ENCODE measurements at places on chromosomes 7 and 10.

DNA sequence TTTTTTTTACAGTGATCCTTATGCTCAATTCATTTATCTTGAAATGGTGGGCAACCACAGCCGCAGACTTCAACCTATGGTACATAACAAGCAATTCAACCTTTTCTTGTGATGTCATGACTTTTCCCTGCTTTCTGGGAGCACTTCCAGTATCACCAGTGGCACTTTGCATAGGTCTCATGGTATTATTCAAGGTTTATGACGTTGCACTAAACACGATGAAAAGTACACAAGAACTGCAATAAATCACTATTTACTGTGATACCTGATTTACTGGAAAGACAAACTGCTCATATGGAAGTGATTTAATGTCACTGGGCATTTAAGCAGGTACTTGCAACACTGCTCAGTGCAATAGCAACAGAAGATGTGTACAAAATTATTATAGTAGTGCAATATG, 251.7 kb upstream of the CXCL12 start:
- no peak overlapping the region for H3K4me3 ChIP-seq
- no peaks in the 10 kb centered on the region for H3K27me3 ChIP-seq
- no peaks in the 10 kb centered on the region for H3K4me1 ChIP-seq
- no peak for DNase-seq
- H3K27ac ChIP-seq = no peak overlapping the region
- no peaks in the 10 kb centered on the region for H3K36me3 ChIP-seq

DNA sequence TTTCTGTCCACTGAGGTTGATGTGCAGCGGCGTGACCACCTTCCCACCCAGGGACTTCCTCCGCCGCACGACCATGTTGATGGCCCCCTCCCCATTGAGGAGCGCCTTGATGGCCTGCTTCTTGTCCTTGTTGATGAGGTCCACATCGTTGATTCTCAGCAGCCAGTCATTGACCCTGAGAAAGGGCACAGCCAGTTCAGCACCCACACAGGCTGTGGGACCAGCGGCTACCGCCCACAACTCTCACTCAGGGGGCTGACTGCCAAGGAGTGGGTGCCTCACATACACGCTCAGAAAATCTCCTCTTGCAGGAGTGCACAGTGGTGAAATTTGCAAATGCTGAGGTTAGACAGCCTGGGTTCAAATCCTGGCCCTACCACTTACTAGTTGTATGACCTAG, 97.2 kb downstream of the DLG5 start:
- H3K36me3 ChIP-seq = peaks cover 70% of the 10 kb centered on the region
- H3K4me3 ChIP-seq = no peak overlapping the region
- H3K4me1 ChIP-seq = no peaks in the 10 kb centered on the region
- DNase-seq = no peak

GRCh38 chr10:118979661-118980060, 49.9 kb upstream of the NANOS1 start:
- H3K4me1 ChIP-seq = no peaks in the 10 kb centered on the region
- H3K36me3 ChIP-seq = no peaks in the 10 kb centered on the region
- no peak overlapping the region for H3K4me3 ChIP-seq
- no peak for DNase-seq
- H3K27me3 ChIP-seq = no peaks in the 10 kb centered on the region

DNA sequence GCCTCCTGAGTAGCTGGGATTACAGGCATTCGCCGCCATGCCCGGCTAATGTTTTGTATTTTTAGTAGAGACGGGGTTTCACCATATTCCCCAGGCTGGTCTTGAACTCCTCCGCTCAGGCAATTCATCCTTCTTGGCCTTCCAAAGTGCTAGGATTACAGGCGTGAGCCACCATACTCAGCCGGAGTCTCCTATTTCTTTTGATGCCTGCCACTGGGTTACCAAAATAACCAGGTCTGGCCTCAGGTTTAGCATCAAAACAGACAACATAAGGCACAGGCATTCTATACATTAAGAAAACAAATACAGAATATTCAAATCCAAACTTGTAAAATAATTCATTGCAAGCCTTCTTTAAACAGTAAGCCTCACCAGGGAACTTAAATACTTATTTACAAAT, 289.8 kb upstream of the IMMP2L start:
- no peak overlapping the region for H3K27ac ChIP-seq
- H3K4me1 ChIP-seq = no peaks in the 10 kb centered on the region
- no peaks in the 10 kb centered on the region for H3K36me3 ChIP-seq
- no peak for DNase-seq

DNA sequence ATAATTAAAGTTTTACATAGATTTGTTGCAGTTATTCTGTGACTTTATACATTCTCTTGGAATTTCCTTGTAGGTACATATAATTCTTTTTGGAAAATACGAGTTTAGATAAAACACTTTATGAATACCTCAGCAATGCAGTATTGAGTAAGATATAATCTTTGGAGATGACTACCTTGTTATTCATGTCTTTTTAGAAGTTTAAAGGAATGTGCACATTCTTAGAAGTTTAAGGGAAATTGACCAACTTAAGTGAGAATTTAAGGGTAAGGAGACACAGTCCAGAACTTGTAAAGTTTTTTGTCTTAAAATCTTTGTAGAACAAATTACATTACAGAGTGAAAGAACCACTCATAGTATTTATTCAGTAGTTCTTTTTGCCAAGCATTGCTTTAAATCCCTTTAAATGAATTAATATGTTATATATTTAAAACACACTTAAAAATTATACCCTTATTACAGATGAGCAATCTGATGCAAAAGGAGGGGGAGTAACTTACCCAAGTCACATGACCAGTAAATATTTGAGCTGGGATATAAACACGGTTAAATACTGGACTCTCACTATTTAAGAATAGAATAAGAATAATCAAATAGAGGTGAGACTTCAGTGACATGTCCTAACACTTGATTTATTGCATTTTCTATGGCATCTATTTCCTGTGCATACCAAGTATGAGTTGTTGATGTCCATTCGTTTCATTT, 139.5 kb upstream of the FERD3L start:
- H3K27me3 ChIP-seq = no peaks in the 10 kb centered on the region
- H3K4me3 ChIP-seq = no peak overlapping the region
- no peak for DNase-seq
- no peaks in the 10 kb centered on the region for H3K4me1 ChIP-seq
- H3K27ac ChIP-seq = no peak overlapping the region
- no peaks in the 10 kb centered on the region for H3K36me3 ChIP-seq

DNA sequence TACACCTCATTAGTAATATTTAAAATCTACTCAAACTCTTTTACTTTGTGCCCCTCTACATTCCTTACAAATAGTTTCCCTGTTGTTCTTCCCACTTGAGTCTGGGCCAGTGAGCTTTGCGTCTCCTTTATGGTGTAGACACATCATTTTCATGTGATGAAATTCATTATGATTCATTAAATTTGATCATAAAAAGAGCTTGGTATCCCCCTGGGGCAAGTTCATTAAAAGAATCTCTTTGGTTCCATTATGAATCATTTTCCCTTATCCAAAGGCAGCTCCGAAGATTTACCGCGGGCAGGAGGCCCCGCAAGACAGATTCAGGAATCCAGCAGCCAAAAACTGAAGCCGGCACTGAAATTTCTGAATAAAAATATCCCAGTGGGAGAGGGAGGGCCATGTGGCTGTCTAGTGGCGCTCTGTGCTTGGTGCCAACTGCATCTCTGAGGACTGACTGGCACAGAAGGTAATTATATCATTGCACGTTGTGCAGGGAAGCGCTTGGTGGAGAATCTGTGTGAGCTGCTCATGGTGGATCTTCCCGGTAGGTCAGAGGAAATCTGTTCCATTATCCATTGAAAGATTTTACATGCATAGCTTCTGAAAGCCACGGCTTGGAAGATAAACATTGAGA, 151.4 kb upstream of the PITRM1 start:
- no peak overlapping the region for H3K4me3 ChIP-seq
- DNase-seq = no peak
- no peaks in the 10 kb centered on the region for H3K36me3 ChIP-seq
- no peaks in the 10 kb centered on the region for H3K27me3 ChIP-seq

DNA sequence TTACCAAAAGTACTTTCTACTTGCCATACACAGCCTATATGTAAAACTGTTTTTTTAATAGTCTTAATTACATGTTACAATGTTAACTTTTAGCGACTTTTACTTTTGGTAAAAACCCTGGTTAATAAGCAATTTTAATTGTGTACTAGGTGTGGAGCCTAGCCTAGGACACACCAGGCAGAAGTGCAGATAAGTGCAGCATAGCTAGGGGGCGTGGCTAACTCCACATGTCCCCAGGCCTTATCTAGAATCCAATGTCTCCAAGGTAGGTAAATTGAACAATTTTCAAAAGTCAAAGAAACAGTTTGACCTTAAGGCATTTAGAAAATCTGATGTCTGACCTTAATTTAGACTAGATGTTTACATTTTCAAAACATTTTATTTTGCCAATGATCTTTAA, 858.7 kb downstream of the CCSER2 start:
- no peak overlapping the region for H3K27ac ChIP-seq
- H3K27me3 ChIP-seq = no peaks in the 10 kb centered on the region
- no peak overlapping the region for H3K4me3 ChIP-seq
- DNase-seq = no peak

GRCh38 chr7:3950249-3950648, 649.2 kb downstream of the SDK1 start:
- H3K36me3 ChIP-seq = no peaks in the 10 kb centered on the region
- H3K4me1 ChIP-seq = no peaks in the 10 kb centered on the region
- H3K27me3 ChIP-seq = no peaks in the 10 kb centered on the region
- H3K27ac ChIP-seq = no peak overlapping the region

DNA sequence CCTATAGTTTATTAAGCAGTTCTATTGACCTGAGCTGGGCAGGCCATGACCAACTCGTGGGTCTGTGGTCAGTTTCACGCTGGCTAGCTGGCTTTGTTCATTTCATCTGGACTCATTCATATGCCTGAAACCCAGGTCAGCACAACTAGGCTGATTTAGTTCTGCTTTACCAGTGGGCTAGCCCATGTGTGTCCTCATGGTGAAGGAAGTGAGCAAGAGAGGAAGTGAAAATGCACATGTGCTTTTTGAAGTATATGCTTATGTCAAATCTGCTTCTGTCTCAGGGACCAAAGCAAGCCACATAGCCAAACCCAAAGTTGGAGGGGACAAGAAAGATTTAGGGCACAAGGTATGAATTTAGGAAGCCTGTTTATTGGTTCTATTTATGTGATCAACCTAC, 154.5 kb downstream of the RNF133 start:
- no peak overlapping the region for H3K27ac ChIP-seq
- H3K4me1 ChIP-seq = no peaks in the 10 kb centered on the region
- H3K36me3 ChIP-seq = no peaks in the 10 kb centered on the region

DNA sequence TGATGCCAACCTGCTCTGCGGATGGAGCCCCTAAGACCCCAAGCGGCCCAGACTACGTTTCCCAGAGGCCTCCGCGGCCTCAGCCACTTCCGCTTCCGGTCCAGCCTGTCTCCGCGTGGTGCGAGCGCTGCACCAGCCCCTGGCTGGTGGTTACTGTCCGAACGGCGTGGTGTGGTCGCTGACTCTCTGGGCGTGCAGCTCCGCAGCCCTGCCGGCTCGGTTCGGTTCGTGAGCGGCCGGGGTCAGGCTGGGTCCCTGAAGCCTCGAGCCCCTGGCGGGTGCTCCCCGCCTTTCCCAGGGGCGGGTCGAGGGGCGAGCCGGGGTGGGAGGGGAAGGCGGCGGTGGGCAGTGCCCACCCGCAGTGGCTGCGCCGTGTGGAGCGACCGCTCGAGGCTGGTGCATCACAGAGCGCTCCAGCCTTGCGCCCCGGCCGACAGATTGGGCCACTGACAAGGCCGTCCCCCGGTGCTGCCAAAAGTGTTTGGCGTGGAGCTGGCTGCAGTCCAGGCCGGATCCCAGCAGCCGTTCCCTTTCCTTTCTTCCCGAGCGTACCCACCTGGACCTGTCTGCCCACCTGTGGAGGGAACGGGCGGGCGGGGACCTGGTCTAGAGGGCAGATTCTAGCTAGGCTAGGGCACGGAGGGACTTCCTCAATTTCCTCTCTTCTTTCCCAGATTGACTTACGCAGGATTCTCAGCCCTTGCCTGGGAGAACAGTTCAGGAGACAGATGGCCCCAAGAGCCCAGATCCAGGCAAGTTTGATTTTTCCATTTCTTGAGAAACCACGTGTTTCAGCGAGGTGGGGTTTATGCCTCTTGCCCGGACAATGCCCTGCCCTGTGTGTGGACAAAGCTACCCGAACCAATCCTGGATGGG, at the start of gene ZNF485:
Gene ZNF485 (plus strand): TSS at position 116 of the 876 bp plus-strand sequence. CDS start 613 bp downstream, at position 729.
- no peaks in the 10 kb centered on the region for H3K4me1 ChIP-seq
- peak; percentile 85 for DNase-seq

DNA sequence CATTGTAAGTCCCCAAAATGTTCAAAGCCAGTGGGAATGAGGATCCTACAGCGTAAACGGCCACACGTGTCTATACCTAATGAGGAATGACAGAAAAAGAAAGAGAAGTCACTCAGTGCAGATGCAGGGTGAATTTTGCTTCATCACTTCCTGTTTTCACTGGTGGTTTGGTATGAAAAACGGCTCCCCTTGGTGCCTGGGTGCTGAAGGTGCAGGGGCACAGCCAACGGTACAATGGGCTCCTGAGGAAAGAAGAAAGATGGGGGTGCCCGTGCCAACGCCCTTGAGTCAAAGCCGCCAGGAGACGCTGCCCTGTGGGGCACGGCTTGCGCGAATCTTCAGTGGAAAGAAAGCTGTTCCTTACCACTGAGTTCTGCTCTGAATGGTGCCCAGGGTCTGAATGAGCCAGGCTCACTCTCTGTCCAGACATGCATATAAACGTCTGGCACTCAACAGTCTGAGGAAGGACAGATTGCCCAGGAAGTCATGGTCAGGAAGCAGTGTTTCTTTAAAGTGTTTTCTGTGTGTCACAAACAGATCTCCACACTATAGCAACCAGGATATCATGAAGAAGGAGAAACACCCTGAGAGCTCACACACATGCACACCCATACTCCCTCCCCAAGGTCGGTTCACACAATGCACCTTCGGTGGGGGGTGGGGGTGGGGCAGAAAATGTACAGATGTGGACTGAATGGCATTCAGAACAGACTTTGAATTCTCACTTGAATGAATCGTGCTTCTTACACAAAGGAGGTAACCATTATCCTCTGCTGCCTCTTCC, 105.8 kb downstream of the ELMO1 start:
- DNase-seq = no peak
- peak overlapping the region; percentile 52 for H3K4me3 ChIP-seq
- peak overlapping the region; percentile 87 for H3K27ac ChIP-seq
- H3K27me3 ChIP-seq = no peaks in the 10 kb centered on the region
- no peaks in the 10 kb centered on the region for H3K4me1 ChIP-seq

- H3K27ac ChIP-seq = no peak overlapping the region
- no peak overlapping the region for H3K4me3 ChIP-seq
- no peaks in the 10 kb centered on the region for H3K36me3 ChIP-seq
- no peaks in the 10 kb centered on the region for H3K27me3 ChIP-seq
- peaks cover 3% of the 10 kb centered on the region for H3K4me1 ChIP-seq
Observed at GRCh38 chr7:51220226-51220625, 96.4 kb downstream of the COBL start.

DNA sequence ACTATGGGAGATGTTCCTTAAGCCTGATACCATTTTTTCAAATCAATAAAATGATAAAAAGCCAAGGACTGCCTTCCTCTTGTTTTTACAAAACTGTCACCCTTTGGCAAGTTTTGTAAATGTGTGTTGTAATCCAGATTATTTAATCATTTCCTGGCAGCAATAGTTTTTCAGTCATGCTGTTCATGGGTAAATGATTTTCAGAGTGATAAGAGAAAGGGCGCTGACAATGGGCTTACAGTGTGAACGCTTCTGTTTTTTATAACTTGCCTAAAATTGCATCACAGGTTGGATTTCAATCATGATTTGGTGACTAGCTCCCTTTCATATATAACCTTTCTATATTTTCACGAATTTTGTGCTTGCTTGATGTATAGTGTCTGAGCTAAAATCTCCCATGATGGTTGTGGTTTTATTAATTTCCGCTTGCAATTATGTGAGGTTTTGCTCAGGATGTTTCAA, 19.0 kb upstream of the DMBT1 start:
- H3K27me3 ChIP-seq = no peaks in the 10 kb centered on the region
- peaks cover 15% of the 10 kb centered on the region for H3K4me1 ChIP-seq
- no peak overlapping the region for H3K27ac ChIP-seq
- H3K4me3 ChIP-seq = no peak overlapping the region
- H3K36me3 ChIP-seq = no peaks in the 10 kb centered on the region
- DNase-seq = no peak
